Ovary (tissue), 10 donors: ENCODE measurements at places on chromosomes 3 and 15. TPM values are rescaled to one million over a fixed set of nuclear protein-coding genes. Genes with fewer than 3 reads are reported as not detected.

RLBP1 gene
- total RNA-seq: not detected

GRCh38 chr15:81955382-81956062 is 90.3 kb downstream of the MEX3B start:
- no peak for DNase-seq

KY gene
- total RNA-seq: 0.48 TPM

ABI3BP gene
- 84.1 TPM for total RNA-seq

GRCh38 chr15:36791844-36792571 is 212.6 kb downstream of the CDIN1 start:
- no peak for DNase-seq

DNA sequence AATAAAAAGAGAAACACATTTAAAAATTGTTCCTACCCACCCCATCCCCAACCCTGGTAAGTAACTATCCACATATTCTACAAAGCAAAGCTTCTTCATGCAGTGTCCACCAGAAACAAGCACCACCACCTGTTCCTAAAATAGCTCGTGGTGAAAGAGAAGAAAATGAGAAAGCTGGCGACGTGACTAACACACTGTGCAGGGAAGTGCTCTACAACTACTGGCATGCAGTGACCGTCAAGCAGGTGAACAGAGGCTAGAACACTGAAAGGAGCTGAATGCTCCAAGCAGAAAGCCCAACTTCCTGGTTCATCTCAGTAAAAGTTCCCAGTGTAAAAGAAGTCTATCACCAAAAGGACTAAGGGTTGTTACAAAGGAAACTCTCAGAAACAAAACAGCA is 80.7 kb downstream of the NR2E3 start:
- no peak for DNase-seq

DNA sequence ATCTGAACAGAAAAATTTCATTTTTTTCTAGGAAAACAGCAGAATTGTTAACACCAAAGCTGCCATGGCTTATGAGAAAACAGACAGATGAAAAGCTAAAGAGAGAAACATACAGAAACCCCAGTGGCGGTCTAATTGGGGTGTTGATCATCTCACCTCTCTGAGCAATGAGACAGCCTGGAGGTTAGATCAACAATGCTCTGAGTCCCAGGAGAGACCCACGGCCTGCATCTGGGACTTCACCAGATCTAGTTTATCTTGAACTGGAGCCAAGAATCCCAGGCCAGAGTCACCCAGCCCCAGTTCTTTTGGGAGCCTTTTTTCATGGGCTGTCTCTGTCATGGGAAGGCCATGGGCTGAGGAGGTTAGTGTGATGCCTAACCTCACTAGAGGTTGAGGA is 3.5 kb upstream of the GALNT15 start:
- no peak for DNase-seq

ZNF280D gene
- 59.2 TPM for total RNA-seq

DNA sequence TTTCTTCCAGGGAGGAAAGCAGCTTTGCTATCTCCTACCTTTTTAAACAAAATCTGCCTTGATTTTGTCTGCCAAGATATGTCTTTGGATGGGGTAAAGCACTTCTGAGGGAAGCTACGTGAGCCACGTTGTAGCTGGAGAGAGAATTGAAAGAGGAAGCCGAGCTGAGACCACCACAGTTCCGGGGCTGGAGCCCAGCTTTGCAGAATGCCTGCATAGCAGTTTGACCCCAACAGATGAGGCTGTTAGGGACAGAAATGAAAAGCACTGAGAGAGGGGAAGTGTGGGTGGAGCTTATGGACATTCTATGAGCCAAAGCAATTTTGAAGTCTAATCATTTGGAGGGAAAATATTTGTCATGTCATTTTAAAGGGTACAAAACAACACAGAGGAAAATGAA is 45.4 kb downstream of the LIPC start:
- DNase-seq: no peak

DNA sequence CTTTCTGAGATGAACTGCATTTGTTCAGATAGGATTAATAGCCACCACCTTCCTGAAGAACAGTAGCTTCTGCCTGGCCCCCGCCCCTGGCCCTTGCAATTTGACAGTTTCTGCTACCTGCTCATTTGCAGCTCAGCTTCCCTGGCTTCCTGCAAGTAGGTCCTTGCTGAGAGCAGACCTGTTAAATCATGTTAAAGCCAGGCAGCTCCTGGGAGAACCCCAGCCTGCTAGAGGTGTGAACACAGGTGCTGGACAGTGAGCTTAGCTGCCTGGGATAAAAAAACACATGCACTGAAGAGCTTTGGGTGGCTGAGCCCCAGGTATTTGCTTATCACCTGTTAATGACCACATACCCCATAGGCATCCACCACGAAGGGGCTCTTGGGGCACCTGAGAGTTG is 143.4 kb downstream of the PTPRG start:
- no peak for DNase-seq

GRCh38 chr3:126834596-126835471 is 130.8 kb downstream of the CHCHD6 start:
- no peak for DNase-seq

- DNase-seq: no peak
These were observed 57.9 kb downstream of the TPRA1 start for GRCh38 chr3:127532561-127533203.

GRCh38 chr15:34085746-34086145 is 15.9 kb downstream of the EMC7 start:
- no peak for DNase-seq

DNA sequence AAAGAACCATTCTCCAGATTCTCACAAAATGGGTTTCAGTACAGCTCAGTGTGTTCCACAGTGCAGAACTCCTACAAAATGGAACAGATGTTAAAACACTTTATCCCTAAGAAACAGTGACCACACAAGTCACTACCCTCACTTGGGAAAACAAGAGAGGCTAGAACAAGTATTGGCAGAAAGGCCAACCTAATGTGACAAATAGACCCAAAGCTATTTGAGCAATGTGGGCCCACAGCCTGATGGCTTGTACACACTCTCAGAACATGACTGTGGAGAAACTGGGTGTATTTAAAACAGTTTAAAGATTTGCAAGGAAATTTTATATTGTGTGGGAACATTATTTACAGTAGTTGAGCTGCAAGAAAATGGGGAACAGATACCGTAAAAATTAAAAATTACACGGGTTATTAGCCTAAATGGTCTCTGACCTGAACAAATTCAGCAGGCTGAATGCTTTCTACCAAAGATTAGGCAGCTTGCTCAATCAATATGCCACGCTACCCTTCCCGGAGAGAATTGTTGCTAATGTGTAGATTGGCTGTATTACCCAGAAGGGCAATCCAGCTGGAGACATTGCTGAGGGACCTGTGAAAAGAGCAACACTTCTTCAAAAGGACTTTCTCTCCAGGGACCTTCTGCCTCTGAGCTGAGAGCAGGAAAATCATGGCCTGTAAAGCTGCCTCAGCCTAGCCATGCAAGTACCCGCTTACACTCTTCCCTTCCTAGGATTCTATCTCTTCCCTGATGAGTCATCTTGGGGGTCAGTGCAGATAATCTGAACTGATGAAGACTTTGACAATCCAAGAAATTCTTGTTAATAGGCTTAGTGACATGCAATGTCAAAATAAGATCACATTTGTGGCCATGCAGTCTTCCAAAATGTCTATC is 97.1 kb downstream of the STRIT1 start:
- no peak for DNase-seq

ADGRG7 gene
- total RNA-seq: not detected

DNA sequence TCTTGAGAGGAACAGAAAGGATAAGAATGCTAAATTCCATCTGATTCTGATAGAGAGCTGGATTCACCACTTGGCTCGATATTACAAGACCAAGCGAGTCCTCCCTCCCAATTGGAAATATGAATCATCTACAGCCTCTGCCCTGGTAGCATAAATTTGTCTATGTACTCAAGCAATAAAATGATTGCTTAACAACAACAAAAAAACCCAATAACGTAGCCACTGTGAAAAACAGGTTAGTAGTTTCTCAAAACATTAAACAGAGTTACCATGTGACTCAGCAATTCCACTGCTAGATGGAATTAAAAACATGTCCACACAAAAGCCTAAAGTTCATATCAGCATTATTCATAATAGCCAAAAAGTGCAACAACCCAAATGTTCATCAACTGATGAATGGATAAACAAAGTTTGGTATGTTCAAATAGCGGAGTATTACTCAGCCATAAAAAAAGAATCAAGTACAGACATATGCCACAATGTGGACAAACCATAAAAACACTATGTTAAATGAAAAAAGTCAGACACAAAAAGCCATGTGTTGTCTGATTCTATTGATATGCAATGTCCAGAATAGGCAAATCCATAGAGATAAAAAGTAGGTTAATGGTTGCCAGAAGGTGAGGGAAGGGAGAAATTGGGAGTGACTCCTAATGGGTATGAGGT is 16.8 kb downstream of the BCL2L10 start:
- no peak for DNase-seq

- no peak for DNase-seq
These were observed 137.9 kb downstream of the PDCD6IP start for GRCh38 chr3:33936171-33936920.

GJD2 gene
- not detected for total RNA-seq

DNA sequence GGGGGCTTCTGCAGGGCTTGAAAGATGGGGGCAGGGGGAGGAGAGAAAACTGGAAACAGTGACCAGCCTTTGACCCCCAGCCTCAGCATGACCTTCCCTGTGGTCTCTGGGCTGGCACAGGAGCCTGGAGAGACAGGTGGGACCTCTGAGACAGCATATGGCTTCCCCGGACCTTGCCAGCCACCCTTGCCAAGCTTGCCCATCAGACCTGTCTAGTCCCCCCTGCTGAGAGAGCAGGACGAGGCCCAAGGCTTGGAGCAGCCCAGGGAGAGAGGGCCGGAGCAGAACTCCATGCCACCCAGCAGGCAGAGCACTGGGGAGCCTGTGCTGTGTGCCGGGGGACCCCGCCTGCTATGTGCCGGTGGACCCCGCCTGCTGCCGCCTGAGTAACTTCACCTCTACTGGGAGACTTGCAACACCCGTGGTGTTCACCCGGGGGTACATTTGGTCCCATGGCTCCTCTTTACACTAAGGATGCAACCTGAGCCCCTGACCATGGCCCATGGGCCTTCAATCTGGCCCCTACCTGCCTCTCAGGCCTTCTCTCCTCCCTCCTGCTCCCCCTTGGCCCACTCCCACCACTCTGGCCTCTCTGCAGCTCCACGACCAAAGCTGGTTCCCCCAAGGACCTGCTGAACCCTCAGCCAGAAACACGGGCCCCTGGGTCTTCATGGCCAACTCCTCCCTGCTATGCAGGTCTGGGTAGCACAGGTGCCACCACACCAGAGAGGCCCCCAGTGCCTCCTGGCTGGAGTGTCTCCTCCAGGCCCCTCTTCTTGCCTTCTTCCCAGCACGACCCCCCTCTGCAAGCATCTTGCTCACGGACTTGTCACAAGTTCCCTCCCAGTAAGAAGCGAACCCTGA is 21.1 kb upstream of the SLC41A3 start:
- peak; percentile 5 for DNase-seq

GRCh38 chr15:83100097-83100646 is 7.3 kb upstream of the TM6SF1 start:
- no peak for DNase-seq

ANKRD34C gene
- not detected for total RNA-seq

DNA sequence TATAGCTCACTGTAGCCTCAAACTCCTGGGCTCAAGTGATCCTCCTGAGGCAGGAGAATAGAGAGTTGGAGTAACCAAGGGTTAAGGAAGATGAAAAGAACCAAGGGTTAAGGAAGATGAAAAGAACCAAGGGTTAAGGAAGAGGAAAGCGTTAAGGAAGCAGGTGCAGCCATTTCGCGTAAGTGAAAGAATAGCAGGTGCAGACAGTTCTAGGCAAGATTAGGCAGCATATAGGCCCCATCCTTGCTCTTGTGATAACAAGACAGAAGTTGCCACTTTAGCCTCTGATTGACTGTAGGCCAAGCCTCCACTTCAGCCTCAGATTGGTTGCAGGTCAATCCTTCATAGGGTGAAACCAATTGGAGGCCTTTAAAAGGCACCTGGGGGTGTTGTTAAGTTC is 677.4 kb downstream of the PDCD6IP start:
- DNase-seq: no peak

DNA sequence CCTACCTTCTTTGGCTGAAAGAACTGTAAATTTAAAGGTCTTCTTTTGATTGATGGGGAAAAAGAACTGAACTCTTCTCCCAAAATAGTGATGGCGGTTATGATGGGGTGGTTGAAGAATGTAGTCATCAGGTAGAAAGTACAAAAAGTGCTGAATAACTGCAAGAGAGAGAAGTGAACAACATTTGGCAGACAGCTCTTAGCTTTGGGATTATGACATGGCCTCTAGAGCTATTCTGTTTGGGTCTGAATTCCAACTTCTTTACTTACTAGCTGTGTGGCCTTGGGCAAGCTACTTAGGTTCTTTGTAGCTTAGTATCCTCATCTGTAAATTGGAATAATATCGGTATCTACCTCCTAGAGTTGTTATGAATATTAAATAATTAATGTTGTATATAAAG is 91.7 kb downstream of the SPRED1 start:
- DNase-seq: no peak

DNA sequence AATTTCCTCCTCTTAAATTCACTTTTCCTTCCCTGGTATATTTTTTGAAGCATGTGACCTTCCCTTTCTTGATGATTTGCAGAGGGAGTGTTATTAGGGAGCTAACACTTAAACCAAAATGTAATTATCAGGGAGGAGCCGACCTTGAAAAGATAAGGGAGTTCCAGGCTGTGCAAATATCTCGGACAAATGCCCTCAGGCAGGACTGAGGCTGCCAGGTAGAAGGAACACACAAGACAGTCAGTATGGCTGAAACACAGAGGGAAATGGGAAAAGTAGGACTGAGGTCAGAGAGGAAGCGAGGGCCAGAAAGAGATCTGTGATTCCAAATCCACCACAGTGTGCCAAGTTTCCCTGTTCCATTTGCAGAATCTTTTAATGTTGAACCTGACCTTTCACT is 221.0 kb downstream of the CNTN3 start:
- no peak for DNase-seq

DNA sequence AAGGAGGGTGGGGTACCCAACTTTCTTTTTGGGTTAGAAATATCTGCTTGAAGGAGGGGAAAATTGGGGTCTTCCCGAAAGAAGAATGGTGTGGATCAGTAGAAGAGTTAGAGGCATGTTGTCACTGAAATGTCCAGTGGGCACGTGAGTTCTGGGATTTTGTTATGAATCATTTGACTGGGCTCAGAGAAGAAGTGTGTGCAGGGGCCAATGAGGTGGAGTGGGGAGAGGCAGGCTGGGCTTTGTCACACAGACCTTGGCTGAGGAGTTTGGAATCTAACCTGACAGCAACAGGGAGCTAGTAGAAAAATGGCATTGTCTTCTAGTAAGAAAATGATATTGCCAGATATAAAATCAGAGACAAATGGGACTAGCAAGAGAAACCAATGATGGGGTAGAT is 436.8 kb downstream of the MFSD1 start:
- no peak for DNase-seq

DNA sequence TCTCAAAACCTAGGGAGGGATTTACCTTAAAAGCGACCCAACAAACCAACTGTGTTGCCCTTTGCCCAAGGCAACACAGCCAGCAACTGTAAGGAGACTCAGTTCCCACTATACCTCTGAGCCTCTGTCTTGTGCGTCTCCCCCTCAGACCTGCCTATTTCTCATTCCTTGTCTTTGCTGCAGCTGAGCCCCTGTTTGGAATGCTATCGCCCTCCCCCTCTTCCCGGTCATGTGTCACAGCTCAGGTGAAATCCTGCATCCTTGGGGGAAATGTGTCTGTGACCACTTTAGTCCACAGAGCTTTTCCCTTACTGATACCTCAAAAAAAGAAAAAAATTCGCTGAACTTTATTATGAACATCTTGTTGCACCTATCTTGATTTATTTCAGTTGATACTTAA is 52.0 kb upstream of the LRIG1 start:
- DNase-seq: no peak

C3orf22 gene
- not detected for total RNA-seq

- DNase-seq: no peak
These were observed 694.1 kb downstream of the AGBL1 start for GRCh38 chr15:86773736-86774135.

GRCh38 chr15:88887068-88887580 is 8.2 kb downstream of the HAPLN3 start:
- no peak for DNase-seq
